ENCODE measurements at places on chromosomes 2 and 18.

- peak; percentile 87 for DNase-seq
Measured at GRCh38 chr2:174771631-174772471, 7.6 kb upstream of the CHRNA1 start.

DNA sequence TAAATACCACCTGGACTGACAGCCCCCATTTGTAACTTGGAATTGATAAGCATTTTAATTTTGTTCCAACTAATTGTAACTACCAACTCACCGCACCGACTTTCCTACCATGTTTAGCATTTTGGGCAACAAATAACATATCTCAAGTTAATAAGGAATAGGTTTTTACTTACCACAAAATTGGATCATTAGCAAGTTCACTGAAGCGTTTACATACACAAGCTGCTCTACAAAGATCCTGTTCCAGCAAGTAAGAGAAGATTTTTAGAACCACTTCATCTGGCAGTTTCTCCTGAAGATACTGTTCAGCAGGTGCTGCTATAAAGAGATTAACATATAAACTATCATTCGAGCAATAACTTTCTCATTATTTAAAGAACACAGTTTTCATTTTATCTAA is 55.7 kb downstream of the MSH6 start:
- DNase-seq, result no peak

DNA sequence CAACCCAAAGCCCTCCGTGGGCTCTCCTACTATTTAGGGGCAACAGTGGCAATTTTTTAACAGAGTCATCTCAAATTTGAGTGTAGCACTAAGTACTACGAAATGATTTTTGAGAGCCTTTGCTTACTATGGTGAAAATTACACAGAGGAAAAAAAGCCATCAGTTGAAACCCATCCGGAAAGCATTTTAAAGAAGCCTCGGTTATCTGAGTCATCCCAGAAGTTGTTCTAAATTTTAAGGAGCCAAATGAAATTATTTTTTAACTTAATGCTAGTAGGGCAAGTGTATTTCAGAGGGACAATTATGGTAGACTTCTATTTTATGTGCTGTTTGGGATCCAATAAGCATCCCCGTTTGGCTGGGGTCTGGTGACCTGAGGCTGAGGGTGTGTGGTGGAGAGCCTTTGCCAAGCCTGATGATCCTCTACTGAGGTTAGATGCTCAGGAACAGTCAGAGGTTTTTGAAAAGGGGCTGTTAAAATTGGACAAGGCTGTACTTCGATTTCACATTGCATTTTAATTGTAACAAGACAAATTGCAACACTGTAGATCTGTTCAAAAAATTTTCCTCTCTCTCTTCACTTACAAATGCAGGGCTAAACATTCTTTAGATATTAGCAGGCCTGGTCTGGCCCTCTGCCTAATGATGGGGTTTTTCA is 47.0 kb downstream of the RAPGEF4 start:
- no peak for DNase-seq

- no peak for DNase-seq
Measured at GRCh38 chr18:66687635-66688034, 83.7 kb upstream of the CDH19 start.

- DNase-seq, result no peak
Measured at GRCh38 chr18:48477348-48477747, 61.5 kb upstream of the CTIF start.

- DNase-seq, result no peak
Measured at GRCh38 chr2:29273685-29274611, 158.7 kb downstream of the CLIP4 start.

DNA sequence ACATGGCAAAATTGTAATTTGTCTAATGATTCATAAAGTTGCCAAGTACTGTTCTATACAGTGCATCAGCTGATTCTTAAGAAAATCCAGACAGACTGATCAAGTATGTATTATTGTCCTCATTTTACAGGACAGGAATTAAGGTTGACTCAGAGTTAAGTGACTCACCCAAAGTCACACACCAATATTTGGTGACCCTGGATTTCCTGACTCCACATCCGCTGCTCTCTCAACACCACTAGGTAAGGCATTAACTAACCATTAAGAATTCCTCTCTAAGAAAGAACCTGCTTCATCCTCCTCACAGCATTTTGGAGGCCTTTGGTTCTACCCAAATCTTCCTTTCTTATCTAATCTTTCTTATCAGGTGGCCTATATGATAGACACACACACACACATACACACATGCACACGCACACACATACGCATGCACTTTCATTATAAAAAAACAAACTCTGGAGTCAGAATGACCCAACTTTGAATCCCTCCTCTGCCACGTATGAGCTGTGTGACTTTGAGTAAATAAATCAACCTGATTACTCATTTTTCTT is 150.8 kb downstream of the ANKRD44 start:
- DNase-seq, result no peak

GRCh38 chr2:130810490-130810889 is 26.2 kb upstream of the ARHGEF4 start:
- no peak for DNase-seq

DNA sequence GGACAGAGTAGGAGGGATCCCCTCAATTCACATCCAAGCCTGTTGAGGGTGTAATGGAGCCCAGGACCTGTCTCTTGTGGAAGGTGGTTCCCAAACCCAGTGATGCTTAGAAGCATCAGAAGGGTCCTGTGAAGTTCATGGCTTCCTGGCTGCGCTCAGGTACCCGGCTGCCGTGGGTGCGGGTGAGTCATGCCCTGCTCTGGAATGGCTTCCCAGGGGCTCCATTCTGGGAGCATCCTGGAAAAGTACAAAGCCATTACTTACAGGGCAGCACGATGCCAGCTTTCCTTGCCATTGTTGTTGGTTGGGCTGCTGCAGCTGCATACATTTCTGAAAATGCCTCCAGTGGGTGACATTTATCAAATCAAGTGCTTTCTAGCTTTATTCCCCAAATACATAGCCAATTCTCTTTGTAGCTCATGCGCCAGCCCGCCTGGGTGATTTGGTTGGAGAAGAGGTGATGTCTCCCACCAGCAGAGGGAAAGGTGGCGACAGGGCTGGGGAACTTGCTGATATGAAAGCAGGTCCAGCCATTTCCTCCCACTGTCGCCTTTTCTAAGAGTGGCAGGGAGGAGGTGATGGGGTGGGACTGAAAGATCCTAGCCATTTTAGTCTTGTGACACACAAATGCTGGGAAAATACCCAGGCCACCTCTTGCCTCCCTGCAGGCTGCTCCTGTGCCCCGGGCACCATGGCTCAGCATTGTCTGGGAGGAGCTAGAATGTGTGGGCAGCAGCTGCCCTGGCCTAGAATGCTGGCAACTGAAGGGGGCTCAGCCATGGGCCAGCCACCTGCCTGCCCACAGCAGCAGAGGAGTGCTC is 65.9 kb upstream of the HPCAL1 start:
- no peak for DNase-seq

- DNase-seq, result no peak
Measured at GRCh38 chr18:28689588-28689987, 512.7 kb upstream of the CDH2 start.

- DNase-seq, result peak; percentile 61
Measured at GRCh38 chr2:68925295-68925896, 27.3 kb downstream of the GKN2 start.

GRCh38 chr2:228056293-228057097 is 125.0 kb downstream of the SPHKAP start:
- DNase-seq, result no peak

DNA sequence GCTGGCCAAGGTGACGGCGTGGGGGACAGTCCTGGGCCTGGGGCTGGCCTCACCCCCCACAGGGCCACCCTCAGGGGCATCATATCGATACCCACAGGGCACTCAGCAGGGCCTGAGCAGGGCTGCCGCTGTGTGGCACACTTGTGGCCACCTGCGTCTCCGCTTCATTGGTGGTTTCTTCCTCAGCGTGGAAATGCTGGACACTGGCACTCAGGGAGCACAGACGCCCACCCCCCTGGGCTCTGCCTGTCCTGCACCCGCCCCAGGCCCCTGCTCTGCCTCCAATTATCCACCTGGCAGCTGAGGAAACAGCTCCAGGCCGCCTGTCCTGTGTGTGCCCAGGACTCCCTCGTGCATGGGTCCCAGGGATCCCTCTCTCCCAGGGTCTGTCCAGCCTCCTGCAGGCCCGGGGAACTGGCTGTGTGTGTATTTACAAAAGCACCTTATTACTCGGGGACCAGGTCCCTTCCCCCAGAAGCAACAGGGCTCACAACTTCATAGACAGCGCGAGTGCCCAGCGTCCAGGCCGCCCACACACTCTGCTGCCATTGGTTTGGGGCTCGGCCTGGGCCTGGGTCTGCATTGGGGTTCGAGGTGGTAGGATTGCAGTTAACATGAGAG is 13.1 kb downstream of the CROCC2 start:
- DNase-seq, result no peak

DNA sequence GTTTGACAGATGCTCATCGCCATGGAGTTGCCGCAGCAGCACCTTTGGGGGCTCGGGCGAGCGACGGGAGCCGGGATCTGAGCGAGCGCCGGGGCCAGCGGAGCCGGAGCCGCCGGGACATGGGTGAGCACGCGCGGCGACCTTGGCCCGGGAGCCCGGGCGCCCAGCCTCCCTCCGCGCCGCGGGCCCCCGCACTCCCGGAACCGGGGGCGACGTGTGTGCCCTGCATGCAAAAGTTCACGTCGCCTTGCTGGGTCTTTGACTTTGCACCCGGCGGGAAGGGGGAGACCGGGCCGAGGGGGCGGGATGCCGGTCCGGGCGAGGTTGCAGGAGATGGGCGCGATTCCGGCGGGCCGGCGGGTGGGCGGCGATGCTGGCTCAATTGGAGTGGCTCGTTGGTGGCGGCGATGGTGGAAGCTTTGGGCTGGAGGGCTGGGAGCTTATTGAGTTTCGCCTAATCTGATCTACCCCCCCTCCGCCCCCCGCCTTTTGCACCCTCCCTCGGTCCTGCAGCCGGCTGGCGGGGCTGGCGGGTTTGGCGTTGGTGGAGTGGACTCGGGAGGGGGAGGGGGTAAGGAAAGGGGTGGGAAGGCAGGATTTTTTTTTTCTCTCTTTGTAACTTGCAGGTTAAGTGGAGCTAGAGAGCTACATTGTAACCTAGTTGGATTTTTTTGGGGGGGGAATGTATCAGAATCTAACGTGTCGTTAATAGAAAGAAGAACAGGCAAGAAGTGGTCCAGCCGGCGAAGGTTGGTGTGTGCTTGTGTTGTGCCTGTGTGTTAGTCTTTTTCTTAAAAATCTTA is at the start of gene SETBP1:
Gene SETBP1 (plus strand): TSS at position 616 of the 803 bp plus-strand sequence. CDS start 20,459 bp downstream, outside the sequence.
- DNase-seq, result peak; percentile 25

DNA sequence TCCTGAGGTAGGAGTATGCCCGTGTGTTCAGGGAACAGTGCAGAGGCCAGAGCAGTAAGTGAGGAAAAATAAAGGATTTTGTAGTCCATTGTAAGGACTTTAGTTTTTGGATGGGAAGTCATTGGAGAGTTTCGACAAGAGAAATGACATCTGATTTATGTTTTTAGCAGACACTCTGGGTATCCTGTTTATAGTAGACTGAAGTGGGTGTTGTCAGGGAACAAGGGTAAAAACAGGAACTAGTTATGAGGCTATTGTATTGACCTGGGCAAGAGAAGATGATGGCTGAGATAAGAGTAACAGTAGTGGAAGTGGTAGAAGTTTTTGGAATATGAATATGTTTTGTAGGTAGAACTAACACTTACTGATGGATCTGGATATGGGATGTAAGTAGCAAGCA is 59.8 kb downstream of the GTF2A1L start:
- no peak for DNase-seq

GRCh38 chr18:54222922-54223567 is 1.4 kb downstream of the MBD2 start:
- no peak for DNase-seq

Data from Ammon's horn (tissue), 1 donor.